ENCODE measurements at places on chromosomes 11 and 22.

- DNase-seq: no peak
These were observed 28.9 kb downstream of the CLMP start for GRCh38 chr11:123166071-123166559.

- no peak for DNase-seq
These were observed 528 bp upstream of the ARRB1 start for GRCh38 chr11:75351791-75352587.

DNA sequence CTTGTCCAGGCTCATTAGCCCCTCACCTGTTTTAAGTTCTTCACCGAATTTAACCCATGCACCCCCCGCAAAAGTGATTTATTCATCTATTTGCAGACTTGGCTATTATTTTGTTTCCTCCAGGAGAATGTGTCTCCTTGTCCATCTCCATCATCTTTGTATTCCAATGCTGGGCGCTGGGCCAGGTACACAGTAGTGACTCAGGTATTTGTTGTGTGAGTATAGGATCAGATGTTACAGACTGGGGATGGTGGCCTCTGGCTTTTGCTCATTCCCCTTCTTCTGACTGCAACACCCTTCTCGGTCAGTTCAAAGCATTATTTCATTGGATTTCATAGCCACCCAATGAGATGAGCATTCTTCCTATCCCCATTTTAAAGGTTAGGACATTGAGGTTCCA is 408.2 kb downstream of the MN1 start:
- DNase-seq: no peak

- no peak for DNase-seq
These were observed 339.0 kb downstream of the TBC1D22A start for GRCh38 chr22:47101321-47101885.

- DNase-seq: no peak
These were observed 765.4 kb downstream of the BRD1 start for GRCh38 chr22:49062155-49062801.

- DNase-seq: no peak
These were observed 47.2 kb downstream of the KCNQ1OT1 start for GRCh38 chr11:2652333-2653197.

GRCh38 chr11:126419801-126420697 is 64.6 kb downstream of the ST3GAL4 start:
- DNase-seq: no peak

DNA sequence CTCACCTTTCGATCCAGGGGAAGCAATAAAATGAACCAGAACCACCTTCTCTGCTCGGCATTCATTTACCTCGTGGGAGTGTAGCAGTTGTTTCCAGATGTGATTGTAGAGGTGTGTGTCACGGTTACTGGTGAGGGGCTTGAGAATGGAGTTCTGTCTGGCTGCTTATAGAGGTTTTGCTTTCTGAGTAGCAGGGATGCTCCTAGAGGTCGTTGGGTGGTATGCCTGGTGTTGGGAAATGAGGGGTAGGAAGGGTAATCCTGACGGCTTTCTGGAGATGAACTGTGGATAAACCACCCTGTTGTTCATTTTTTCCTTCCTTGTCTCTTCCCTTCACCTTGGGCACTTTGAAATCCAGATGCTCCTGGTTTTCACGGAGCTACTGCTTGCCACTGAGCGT is 8.1 kb downstream of the TEAD1 start:
- no peak for DNase-seq

- DNase-seq: no peak
These were observed 50.2 kb downstream of the RPL27A start for GRCh38 chr11:8732748-8733241.

Measured in left kidney (tissue), 8 donors.